ENCODE measurements at places on chromosomes 6 and 20.

DNA sequence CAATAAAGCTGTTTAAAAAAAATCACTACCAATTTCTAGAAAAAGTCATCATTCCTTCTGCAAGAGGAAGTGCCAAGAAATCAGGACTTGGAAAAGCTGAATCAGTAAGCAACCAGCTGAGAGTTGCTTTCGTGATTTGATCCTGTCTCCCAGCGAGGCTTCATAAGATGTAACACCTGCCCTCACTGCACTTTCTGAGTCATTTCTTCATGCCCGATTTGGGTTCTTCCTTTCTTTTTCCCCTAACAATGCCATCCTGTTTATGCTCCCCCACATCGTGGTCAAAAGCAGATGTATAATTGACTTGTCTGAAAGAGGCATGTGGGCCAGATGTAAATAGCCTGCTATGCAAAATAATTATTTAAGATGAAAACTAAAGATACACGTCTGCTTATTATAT, 52.1 kb downstream of the RIPOR2 start:
- DNase-seq: peak; percentile 57

DNA sequence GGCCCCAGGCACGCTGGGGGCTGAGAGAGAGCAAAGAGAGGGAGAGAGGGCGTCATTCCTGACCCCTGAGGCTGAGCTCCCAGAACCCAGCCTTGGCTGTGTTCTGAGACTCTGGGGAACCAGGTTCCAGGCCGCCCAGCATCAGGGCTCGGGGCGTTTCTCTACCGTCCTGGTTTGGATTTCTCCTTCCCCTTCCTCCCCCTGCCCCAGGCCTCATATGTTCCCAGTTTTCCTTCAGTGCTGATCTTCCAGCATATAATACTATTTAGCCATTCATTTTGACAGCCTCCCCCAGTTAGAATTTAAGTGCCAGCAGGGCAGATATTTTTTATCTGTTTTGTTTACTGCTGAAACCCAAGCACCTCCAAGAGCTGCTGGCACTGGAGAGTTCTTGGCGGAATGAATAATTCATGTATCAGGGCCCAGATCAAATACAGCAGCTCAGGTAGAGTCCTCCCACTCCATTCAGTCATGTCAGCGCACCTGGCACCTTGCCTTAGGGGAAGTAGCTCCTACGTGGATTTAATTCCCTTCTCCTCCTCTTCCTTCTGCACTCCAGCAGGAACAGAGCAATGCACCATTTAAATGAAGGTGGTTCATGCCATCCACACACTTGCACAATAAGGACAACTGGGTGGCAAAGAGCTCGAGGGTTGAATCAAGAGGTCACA, 23.4 kb upstream of the FRMD1 start:
- DNase-seq: no peak

DNA sequence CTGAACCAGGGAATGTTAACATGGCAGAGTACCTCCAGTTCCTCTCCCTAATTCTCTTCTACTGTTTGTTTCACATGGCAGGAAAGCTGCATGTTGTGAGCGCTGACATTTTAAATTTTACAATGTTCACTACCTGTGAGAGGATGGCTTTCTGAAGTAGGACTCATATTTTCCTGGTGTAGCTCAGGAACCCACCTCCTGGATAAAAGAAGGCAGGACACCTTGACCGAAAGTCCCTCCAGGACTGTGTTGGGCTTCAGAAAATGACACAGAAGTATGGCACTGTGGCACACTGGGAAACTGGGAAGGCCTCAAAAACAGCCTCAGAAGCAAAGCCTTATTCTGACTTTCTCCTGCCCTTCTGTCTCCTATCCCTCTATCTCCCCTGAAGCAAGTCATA, 33.3 kb downstream of the PTPRK start:
- DNase-seq: no peak

DNA sequence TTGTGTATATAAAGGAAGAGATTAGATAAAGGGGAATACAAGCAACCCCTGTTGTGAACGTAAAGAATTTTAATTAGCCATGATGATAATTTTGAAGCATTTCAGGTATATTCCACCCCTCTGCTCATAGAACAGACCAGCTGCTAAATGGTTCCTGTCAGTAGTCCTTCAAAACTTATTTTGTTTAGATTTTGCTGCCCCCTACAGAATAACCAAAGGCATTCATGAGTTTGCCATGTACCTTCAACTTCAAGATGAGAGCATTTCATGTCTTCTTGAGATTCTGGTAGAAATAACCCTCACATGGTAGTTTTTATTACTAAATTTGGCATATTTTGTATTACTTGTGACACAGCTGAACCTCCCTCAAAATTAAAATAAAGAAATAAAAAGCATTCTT, 1586.7 kb downstream of the HACE1 start:
- no peak for DNase-seq

DNA sequence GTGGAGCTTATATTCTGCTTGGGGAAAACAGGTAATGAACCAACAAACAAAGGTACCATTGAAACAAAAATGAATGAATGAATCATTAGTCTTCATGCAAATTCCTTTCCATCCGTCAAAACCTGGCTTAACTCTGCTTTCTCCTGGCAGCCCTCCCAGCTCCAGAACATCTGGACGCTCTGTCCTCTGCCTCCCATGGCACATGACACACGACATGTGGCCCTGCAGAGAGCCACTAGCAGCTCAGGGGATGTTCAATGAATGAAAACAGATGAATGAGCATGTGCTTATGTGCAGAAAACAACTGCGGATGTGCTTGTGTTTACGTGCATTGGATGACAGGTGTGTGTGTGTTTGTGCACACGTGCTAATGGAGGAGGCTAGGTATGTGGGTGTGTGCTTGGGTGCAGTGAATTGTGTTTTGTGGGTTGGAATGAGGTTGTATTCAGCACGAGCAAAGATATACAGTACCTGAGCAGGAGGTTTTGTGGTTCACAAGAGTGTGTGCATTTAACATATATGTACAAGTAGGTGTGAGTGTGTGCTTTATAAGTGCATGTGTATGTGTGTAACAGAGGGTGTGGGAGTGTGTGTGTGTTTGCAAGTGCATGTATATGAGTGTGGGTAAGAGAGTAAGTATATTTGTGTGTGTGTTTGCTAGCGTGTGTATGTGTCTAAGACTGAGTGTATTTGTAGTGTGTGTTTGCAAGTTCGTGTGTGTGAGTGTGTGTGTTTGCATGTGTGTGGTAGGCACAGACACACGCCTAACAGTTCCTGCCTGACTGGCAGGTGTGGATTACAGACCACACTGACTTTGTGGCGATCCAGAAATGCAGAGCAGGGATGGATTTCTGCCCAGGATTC, 374.1 kb upstream of the SULF2 start:
- no peak for DNase-seq

DNA sequence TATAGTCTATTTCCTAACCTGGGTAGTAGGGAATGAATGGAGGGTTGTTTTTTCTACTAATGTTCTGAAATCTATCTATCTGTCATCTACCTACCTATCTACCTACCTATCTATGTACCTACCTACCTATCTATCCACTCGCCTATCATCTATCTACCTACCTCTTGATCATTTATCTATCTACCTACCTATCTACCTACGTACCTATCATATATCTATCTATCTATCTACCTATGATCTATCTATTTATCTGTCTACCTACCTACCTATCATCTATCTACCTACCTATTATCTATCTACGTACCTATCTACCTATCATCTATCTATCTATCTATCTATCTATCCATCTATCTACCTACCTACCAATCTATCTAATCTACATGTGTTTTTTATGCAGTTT, 62.5 kb upstream of the PHACTR1 start:
- no peak for DNase-seq

DNA sequence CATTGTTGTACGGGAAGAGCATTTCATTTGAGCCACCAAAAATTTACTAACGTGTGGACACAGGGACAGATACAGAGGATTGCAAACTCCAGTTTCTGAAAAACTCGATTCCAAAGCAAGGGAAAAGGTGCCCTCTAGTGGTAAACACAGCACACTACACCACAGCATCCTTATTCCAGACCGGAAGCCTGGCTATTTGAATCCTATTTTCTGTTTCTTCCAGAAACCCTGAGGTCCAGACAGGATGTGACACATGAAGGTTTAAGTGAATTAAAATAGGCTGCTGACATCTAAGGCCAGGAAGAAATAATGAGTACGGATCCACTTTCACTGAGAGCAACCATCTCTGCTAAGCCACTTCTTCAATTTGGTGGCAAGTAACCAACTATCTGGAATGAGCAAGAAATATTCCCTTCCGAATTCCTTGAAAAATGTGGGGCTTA, 31.8 kb upstream of the GMPR start:
- DNase-seq: peak; percentile 55

- no peak for DNase-seq
Observed at GRCh38 chr20:38043512-38044300, 10.2 kb downstream of the RPRD1B start.

DNA sequence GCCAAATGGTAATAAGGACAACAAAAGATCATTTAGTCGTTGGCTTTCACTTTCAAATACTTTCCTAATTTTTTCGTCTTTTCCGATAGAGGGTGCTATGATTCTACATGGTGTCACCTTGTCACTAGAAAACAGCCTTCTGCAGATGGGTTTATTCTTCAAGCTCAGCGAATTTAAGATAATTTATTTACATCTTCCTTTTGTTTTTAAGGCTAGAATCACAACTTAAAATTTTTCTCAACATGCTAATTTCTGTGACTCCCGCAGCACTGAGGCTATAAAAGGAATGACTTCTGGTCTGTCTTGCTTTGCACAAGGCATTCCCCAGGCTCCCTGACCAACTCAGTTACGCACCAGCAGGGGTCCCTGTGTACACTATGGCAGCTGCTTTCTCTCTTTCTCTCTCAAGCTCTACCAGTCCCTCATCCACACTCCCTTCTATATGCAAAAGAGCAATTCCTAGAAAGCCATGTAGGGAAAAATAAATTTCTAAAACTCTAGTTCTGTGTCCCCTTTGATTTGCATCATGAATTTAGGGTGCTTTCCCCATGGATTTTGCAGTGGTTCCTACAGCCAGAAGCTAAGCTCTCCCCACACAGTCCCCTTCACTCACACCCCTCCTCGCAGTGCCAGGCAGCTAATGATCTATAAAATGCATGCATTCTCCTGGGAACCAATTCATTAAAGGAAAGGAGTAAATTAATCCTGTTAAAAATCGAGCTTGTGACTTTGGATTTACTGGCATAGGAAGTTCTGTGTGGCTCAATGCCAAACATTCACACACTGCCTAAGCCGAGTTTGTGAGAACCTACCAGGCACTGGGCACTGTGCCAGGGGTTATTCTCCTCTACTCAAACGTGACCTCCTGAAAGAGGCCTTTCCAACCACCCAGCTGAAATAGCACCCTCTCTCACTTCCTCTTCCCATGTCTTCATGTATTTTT, 74.5 kb downstream of the DCDC2 start:
- peak; percentile 55 for DNase-seq

DNA sequence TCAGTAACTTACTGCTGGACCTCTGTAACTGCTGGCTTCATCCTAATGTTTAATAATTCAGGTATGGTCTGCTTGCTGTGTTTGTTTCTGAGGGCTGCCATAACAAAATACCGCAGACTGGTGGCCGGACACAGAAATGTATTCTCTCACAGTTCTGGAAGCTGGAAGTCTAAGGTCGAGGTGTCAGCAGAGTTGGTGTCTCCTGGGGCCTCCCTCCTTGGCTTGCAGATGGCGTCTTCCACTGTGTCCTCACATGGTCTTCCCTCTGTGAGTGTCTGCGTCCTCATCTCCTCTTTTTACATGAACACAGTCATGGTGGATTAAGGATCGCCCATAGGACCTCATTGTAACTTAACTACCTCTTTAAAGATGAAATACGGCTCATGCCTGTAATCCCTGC, 389.7 kb upstream of the JARID2 start:
- DNase-seq: no peak

GRCh38 chr6:132551214-132551613, 1.3 kb upstream of the TAAR8 start:
- DNase-seq: no peak
